Activated CD4-positive, alpha-beta T cell treated with anti-CD3 and anti-CD28 coated beads, Interleukin-2, amount 50 U/mL, for 4 hours (primary cell): ENCODE measurements at places on chromosomes 5 and 9.

GRCh38 chr9:130069048-130069447, 15.3 kb downstream of the GPR107 start:
- DNase-seq, result no peak

GRCh38 chr5:177132136-177133095, 1.2 kb upstream of the NSD1 start:
- DNase-seq, result no peak

DNA sequence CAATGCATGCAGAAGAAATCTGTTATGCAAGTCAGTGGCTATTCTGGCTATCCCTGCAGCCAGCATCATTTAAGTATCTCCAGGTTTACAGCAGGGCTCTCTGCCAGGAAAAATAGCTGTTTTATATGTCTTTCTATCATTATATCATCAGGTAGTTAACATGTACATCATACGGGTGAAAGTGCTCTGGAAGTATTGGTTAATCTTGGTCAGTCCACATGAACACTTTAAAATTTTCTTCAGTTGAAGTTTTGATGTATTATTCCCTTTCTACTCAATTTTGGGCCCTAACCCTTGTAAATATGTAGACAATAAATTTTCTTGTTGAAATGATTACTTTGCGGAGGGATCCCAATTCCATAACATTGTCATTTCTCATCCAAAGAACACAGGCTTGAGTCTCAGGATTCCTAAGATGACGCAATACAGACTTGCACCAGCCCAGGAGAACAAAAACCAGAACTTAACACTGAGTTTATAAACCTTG, 67.5 kb downstream of the SEMA6A start:
- no peak for DNase-seq

GRCh38 chr5:139415221-139415861, 11.5 kb upstream of the SPATA24 start:
- DNase-seq, result no peak

DNA sequence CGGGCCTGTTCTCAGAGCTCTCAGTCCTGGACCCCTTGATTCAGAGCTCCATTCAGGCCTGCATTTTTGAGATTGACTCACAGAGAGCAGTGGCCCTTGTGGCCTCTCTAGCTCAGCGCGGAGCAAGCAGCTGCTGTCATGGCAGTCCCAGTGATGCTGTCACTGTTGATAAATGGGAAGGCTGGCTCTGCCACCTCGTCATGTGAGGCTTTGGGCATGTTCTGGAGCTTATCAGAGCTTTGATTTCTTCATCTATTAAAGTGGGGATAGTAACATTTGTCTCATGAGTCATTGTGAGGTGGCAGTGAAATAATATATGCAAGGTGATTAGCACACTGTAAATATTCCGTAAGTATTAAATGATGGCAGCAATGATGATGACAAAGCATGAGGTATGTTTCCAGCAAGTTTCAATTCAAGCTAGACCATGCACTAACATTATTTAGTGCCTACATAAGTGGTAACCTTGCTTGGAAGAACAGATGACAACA, 126.4 kb upstream of the CXCL14 start:
- DNase-seq, result no peak

DNA sequence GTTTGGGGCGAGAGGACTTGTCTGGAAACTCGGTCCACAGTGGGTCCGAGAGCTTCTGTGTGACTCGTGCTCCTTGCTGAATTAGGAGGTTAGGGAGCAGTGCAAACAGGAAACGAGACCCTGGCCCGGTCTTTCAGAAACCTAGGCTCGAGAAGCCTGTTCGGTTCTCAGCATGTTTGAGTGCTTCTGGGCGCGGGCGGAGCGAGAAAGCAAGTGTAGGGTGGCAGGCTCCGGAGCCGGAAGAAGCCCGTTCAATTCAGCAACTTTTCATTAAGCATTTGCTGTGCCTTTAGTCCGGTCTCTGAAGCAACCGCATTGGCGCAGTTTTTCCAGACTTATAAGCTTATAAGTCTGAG, 547 bp downstream of the CLTA start:
- peak; percentile 39 for DNase-seq

DNA sequence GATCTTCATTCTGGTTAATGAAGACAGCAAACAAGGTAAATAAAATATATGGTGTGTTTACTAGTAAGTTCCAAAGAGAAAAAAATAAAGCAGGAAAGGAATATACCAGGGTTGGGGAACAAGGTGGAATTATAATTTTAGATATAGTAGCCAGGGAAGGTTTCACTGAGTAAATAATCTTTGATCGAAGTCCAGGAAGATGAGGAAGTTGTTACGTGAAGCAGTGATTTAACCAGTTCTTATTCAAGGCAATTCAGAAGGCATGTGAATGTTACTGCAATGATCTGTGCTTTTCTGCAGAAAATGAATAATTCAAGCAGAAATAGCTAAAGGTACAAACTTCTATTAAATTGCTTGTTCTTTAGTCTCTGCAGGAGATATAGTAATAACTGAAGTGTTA, 6.2 kb downstream of the SMIM32 start:
- DNase-seq, result no peak
